ENCODE measurements at places on chromosomes 2 and 18.

DNA sequence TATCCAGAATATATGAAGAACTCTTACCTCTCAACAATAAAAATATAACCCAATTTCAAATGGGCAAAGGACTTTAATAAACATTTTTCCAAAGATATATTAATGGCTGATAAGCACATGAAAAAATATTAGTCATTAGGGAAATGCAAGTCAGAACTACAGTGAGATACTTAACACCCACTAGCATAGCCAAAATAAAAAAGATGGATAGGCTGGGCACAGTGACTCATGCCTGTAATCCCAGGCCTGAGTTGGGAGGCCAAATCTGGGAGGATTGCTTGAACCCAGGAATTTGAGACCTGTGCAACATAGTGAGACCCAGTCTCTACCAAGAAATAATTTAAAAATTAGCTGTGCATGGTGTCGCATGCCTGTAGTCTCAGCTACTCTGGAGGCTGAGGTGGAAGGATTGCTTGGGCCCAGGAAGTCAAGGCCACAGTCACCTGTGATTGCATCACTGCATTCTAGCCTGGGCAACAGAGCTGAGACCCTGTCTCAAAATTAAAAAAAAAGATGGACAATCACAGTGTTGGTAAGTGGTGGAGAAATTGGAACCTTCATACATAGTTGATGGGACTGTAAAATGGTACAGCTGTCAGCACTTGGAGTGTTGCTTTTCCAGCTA lies 25.1 kb downstream of the MARCHF7 start:
- DNase-seq, result no peak

DNA sequence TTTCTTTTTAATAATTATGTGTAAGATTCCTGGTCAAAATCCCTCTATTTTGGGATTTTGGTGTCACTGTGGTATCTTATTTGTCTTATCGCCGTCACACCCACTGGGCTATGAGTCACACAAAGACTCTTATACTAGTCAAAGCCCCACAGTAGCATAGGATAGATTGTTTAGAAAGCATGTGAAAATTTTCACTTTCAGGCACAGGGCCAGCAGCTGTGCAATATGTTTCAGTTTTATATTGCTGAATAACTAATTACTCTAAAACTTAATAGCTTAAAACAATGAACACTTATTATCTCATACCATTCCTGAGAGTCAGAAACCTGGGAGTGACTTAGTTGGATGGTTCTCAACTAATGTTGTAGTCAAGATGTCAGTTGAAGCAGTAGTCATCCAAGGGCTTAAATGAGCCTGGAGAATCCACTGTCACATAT lies 24.0 kb downstream of the CFAP210 start:
- no peak for DNase-seq

- DNase-seq, result no peak
Measured at GRCh38 chr2:10395893-10396292, 52.2 kb downstream of the ODC1 start.

DNA sequence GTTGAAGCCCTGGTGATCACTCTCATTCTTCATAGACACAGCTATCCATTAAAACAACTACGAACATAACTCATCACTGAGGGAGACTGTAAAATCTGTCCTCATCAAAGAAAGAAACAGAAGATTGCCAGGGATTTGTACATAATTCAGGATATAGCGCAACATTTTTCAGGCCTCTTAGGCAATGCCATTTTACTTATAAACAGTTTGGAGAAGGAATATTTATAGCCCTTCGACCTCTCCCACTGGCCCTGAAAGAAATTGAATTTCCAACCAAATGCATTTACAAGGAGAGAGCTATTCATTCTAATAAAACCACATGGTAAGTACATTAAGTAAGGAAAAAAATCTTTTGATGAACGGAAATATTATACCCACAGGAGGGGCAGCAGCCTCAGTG lies 295.0 kb downstream of the RAD51AP2 start:
- DNase-seq, result no peak

DNA sequence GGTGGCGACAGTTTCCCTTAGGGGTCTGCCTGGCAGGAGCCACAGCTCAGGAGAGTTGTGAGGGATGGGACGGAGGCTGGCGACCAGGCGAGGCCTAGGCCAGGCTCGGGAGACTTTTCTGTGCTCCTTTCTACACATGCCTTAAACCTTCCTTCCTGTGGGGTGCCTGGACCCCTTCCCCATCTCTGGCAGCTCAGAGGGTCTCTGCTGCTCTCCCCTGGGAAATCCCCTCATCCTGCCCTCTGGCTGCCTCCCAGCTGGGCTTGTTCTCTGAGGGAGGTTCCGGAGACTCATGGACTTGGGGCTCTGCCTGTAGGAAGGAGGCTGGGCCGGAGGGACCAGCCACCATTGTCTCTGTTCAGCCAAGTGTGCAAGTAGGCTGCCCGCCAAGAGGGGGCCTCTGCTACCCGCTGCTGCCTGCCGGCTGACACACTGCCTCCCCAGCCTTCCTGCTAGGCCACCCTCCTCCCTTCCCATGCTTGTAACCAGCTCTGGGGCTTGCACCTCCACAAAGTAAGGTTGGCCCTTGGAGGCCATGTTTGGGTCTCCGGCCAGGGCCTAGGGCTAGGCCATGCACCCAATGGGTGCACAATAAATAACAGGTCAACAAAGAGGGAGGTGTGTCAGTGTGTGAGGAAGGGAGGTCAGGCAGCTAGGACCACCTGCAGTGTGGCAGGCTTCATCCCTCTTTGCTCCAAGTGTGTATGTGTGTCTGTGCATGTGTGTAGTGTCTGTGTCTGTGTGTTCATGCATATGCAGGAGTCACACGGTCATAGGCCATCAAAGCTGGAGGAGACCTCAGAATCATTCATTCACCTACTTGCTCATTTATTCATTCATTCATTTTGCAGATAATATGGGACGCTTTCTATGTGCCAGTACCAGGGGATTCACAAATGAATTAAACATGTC lies 28.8 kb downstream of the PSD4 start:
- no peak for DNase-seq

DNA sequence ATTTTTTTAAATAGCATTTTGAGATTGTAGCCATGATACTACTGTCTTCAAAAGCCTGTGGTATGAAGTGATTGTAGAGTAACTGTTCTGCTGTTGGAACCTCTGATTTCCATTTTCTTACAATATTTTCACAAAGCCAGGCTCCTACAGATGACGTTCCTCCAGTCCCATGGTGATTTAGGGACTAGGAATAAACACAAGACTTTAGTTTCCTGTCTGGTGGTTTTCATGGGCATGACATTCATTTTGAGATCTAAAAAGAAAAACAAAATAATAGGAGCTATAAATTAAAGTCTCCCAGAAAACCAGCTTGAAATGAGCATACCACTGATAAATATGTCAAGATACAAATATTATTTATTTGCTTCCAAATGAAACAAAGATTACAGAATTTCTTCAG lies 1223.5 kb upstream of the CELF4 start:
- DNase-seq, result no peak

DNA sequence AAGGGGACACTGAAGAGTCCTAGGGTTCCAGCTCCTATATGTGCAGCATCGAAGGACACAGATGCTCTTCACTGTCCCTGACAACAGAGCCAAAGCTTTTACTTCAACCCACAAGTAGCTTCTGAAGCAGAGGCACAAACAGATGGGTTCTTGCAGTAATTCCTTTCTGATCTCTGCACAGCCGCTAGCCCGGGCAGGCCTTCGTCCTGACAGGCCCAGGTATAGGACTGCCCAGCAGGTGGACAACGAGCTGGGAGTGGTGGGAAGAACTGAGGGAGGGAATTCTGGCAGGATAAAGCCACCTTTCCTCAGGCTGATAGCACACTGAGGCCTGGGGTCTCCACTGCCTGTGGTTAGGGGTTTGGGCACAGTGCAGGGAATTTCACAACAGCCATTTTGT lies 94.8 kb downstream of the RHOB start:
- no peak for DNase-seq

- DNase-seq, result no peak
Measured at GRCh38 chr2:62038975-62039771, 133.7 kb downstream of the COMMD1 start.

GRCh38 chr18:46721331-46721730 lies 35.5 kb downstream of the ST8SIA5 start:
- DNase-seq, result no peak

- no peak for DNase-seq
Measured at GRCh38 chr18:5556310-5556974, 12.6 kb upstream of the EPB41L3 start.

DNA sequence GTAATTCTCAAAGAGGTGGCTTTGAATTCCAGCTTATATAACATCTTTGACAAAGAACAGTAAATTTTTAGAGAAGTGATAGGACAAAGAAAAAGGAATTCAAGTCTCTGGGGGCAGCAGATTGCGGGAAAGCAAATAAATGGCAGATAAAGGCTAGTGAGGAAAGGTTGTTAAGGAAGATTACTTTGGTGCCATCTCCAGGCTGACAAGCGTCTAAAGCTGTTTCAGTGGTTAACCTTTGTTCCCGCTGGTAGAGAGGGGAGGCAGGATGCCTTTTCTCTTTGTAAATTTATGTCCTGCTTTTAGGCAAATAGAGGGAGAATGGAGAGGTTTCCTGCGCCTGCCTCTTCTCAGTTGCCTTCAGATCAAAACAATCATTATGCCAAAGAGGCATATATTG lies 431.2 kb upstream of the CHST9 start:
- no peak for DNase-seq

GRCh38 chr2:65264821-65265670 lies 37.4 kb downstream of the ACTR2 start:
- peak; percentile 65 for DNase-seq

GRCh38 chr2:191946471-191947182 lies 99.7 kb upstream of the CAVIN2 start:
- no peak for DNase-seq

DNA sequence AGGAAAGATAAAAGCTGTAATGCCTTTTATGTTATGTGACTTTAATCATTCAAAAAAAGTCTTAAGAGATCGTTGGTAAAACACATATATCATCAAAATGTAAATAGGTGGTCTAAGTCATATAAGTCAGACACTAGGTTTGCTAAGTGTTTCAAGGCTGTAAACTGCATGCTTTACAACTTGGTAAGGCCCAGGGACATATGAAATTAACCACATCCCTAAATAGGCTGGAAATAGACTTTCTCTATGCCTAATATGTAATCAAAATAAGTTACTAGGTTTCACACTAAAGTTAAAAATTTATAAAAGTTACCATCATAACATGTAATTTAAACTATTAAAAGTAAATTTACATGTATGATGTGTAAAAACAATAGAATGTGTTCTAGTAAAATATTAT lies 946.3 kb upstream of the LRATD1 start:
- DNase-seq, result no peak

DNA sequence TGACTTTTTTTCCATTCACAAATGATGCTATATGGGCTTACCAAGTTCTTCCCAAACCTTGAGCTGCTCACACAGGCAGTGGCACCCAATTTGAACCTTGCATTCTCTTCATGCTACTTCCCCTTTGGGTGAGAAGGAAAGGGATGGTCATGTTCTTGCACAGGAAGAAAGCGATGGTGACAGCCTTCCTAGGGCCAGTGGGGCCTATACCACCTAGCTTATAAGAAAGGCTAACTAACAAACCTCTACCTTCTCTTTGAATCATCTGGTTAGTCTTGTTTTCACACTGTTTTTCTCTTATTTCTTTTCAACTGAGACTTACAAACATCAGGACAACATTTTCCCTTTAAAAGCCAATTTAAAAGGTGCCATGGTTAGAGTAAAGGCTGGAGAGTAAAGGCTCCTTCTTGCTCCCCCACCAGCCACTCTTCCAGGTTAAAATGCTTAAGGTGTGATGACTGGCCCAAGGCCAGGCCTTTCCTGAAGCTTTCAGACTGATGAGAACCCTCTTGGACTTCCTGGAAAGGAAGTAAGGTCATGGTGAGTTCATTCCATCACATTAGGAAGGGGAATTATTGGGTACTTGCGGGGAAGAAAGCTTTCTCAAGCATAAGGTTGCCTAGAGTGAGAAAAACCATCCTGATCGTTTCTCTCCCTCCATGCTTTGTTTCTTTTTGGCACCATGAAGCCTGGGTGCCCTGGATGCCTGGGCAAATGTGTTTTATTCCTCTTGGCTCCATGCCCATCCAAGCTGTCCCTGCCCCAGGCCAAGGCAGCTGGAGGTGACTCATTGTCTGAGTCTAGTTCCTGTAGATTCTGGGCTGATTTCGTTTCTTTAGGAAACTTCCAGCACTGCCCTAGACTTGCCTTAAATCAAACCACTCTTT lies 41.4 kb upstream of the ITGB6 start:
- DNase-seq, result no peak

DNA sequence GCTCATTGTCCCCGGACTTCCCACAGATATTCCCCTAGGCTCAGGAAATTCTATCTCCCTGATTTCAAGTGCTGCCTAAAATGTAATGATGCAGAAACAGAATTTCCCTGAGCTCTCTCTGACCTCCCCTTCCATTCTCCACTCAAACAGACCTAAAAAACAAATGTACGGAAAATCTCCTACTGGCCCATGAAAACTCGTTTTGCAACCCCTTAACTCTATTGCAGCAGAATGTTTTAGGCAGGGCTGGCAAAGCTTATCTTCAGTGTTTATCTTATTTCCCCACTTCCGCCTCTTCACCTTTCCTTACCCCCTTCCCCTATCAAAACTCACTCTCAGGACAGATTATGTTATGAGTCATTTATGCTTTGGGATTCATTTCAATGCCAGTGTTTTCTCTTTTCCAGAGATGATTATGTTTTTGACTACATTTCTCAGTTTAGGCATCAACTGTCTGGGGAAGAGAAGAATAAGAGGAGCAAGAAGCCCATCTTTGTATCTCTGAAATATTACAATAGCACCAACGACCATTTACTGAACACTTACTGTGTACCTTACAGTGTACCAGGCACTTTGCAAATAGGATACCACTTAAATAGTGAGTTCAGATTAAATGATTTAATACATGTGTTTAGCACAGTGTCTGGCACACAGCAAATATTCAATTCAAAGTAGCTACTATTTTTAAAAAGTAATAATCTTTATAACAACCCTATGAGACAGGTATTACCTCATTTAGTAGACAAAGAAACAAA lies 53.9 kb upstream of the STPG4 start:
- DNase-seq, result no peak

GRCh38 chr2:33289961-33290360 lies 186.5 kb upstream of the RASGRP3 start:
- DNase-seq, result no peak

DNA sequence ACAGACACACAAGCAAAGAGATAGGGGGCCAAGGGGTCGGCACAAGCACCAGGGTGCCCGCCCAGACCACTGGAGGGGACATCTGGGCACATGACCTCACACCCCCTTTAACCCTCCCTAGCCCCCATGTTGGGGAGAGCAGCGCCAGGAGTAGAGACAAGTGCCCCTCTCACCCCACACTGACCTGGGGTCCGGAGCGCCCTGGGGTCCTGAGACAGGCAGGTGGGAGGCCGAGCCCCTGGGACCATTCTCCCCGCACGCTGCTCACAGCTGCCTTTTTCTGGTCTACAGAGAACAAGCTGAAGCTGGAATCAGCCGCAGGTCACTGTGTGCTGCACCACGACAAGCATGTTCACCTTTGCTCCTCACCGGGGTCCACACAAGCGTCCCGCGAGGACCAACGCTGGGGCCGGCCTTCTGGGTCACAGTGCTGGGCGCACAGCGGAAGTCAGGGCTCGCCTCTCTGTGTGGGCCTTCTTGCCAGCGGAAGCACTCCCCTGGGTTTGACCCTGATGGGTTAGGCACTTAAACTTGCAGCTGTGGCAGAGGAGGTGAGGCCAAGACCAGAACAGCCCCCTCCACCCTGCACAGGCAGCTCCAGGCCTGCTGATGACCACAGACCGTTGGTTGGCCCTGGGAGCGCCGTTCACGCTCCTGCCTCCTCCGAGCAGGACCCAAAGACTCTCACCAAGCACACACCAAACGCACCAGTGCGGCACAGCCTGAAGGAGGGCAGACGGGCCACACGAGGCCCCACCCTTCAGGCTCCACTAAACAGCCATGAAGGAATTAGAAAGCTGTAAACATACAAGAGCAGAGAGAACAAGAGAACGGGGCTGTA lies 275.3 kb downstream of the EIPR1 start:
- no peak for DNase-seq

Measured in smooth muscle cell of the brain vasculature (primary cell).